Suppressor macrophage treated with lipopolysaccharide for 4 hours (primary cell): ENCODE measurements at places on chromosomes 6 and 20.

GRCh38 chr6:163340201-163340887 is 74.2 kb upstream of the QKI start:
- no peak for DNase-seq

DNA sequence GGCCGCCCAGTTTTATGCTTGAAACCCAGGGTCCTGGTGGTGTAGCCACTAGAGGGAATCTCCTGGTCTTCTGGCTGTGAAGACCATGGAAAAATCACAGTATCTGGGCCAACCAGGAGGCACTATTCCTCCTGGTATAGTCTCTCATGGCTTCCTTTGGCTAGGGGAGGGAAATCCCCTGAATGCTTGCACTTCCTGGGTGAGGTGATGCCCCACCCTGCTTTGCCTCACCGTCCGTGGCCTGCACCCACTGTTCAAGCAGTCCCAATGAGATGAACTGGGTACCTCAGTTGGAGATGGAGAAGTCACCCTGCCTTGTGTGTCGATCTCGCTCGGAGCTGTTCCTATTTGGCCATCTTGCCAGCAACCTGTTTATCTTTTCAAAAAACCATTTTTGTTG is 10.1 kb upstream of the ZNF337 start:
- no peak for DNase-seq

DNA sequence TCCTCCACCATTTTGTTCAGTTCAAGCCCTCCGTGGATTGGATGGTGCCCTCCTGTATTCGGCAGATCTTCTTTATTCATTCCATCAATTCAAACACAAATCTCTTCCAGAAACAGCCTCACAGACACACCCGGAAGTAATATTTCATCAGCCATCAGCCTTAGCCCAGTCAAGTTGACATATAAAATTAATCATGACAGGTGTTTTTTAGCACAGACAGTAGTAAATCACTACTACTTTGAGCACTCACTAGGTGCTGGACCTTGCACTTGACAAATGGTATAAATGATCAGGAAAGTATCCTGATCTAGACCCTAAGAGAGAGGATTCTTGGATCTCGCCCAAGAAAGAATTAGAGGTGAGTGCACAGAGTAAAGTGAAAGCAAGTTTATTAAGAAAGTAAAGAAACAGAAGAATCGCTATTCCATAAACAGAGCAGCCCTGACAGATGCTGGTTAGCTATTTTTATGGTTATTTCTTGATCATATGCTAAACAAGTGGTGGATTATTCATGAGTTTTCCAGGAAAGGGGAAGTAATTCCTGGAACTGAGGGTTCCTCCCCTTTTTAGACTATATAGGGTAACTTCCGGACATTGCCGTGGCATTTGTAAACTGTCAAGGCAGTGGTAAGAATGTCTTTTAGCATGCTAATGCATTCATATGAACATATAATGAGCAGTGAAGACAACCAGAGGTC is 194.6 kb upstream of the LAMP5 start:
- DNase-seq: peak; percentile 77

DNA sequence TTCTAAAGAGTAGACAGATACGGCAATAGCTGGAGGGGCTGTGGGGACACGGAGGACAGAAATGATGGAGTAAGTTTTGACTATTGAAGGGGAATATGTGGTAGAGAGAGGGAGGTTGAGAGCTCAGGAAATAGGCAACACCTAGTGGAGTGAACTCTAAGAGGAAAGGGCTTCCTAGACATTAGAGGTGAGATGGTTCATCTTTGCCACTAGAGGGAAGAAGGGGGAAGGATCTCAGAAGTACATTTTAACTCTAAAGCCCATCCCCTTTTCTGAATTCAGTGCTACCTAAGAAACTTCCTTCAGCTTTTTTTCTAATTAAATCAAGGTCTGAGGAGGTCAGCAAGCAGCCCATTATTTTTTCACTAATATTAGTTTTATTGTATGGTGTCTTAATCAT is 689.4 kb upstream of the MAP3K7 start:
- no peak for DNase-seq

DNA sequence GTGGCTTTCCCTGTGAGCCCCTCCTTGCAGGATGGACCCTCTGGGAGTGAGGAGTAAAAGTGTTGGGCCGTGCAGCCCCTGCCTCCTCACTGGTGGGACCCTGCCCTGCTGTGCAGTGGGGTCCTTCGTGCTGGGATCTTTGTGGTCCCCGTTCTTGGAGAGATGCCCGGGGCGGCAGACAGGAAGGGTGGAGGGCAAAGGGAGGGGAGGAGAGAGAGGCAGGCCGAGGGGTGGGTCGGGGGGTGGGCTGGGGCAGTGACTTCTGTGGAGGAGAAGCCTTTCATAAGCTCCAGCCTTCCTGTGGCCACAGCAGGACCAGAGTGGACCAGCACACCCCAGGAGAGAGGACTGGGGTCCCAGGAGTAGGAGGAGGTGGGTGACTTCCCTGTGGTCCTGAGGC is at the start of gene COL20A1:
Gene COL20A1, plus strand, starts transcription at position 283 of the 400 bp plus-strand sequence. CDS start 1,922 bp downstream, outside the sequence.
- DNase-seq: no peak

DNA sequence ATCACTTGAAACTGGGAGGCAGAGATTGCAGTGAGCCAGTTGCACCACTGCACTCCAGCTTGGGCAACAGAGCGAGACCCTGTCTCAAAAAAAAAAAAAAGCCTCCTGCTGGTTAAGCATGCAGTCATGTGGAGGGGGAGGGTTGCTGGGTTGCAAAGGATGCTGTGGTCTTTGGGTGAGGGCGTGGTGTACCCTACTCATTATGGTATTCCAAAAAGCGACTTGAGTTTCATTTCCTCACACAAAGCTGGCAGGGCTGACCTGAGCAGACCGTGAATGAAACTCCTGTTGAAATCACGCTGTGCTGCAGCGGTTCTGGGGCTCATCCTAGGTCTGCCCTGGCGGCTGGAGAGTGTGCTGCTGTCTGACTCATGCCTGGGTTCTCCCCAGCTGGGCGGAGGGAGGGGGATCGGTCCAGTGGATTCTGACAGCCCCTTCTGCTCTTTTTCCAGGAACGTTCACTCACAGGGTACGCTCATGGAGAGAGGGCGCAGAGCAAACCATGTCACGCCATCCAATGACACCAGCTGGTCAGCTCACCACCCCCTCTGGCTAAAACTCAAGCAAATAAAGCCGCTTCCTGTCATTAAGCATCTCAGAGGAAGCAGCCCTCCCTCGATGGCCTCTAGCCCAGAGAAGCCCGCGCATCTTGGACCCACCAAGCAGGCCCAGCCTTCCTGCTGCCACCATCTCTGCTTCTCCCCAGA is 166.2 kb downstream of the SCML4 start:
- DNase-seq: peak; percentile 75

DNA sequence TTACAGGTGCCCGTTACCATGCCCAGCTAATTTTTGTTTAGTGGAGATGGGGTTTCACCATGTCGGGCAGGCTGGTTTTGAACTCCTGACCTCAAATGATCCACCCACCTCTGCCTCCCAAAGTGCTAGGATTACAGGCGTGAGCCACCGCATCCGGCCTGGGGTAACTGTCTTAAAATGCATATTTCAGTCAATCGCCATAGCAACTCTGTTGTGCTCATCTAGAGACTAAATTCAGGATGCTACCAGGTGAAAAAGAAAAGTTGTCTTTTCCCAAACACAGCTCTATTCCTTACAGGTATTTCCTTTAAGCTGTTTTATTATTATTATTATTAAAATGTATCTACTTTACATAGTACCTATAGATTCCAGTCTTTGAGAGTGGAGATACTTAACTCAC is 66.6 kb downstream of the RNF182 start:
- DNase-seq: no peak

DNA sequence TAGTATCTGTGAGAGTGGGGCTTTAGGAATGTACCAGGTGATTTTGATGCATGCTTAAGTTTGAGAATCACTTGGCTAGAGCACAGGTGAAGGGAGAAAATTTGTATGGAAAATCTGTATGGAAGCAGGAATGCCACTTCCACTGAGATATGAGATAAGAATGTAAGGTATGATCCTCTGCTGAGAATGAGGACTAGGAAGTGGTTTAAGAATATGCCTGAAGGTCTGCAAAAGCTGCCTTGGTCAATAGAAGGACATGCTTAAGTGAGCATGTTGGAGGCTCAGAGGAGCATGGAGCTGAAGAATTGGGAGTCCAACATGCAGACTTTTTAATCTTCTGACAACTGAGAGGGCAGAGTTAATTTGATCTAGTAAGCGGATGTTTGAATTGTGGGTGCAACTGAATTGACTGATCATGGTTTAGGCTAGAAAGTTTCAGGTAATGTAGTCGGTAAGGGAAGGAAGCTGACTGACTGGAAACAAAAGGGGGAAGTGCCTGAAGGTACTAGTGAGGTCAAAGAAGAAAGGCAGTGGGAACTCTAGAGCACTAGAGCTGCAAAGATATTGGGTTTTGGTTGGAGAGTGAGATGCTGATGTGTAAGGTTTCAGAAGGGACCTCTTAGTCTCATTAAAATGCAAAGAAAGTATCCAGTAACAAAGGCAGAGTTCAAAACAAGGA is 28.6 kb upstream of the NOTCH4 start:
- DNase-seq: no peak

GRCh38 chr6:3696525-3697088 is 54.9 kb downstream of the PXDC1 start:
- no peak for DNase-seq

- DNase-seq: no peak
Measured at GRCh38 chr20:24870881-24871280, 78.2 kb upstream of the CST7 start.

DNA sequence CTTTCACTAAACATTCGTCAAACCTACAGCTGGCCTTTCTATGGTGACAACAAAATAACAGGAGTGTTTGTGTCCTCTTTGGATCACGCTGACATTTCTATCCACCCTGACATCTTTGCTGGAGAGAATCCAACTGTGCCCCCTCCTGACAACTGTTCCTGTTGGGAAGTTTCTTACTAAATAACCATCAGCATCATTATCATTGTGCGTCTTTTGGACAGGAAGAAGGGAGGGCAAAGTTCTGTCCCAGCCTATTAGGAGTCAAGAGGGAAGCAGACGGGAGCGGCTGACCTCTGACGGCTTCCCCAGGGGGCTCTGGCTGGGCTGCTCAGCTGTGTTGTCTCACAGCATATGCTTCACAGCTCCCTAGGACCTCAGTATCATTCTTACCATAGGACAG is 195.9 kb upstream of the SULF2 start:
- no peak for DNase-seq

GRCh38 chr20:58228484-58229197 is at the start of gene ANKRD60:
ANKRD60 (minus strand) TSS chr20:58228653; CDS start chr20:58228653, 0 bp downstream.
- peak; percentile 58 for DNase-seq

- no peak for DNase-seq
Measured at GRCh38 chr20:59356662-59357165, 56.3 kb downstream of the EDN3 start.

GRCh38 chr20:48703107-48703506 is 124.7 kb downstream of the PREX1 start:
- no peak for DNase-seq

GRCh38 chr6:127464881-127465459 is 5.8 kb upstream of the KIAA0408 start:
- DNase-seq: peak; percentile 78

- no peak for DNase-seq
Measured at GRCh38 chr6:62805431-62805830, 405.8 kb upstream of the FKBP1C start.

DNA sequence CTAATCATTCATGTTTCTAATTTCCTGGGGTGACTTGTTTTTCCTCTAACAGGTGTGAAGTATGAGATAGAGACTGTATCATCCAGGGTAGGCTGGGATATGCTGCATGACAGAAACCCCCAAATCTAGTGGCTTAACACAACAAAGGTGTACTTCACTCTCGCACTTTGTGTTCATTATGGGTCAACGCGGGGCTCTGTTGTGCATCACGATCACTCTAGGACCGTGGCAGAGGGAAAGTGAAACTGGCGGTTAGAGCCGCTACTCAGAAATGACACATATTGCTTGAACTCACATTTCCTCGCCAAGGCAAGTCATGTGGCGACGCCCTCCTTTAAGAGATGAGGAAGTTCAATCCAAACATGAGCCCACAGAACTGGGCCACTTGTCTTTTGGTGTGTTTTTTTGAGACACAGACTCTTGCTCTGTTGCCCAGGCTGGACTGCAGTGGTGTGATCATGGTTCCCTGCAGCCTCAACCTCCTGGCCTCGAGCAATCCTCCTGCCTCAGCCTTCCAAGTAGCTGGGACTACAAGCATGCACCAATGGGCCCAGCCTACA is 41.3 kb downstream of the PCNA start:
- DNase-seq: peak; percentile 98

GRCh38 chr20:43941476-43942200 is 27.0 kb downstream of the TOX2 start:
- peak; percentile 81 for DNase-seq
